NCI-H510A treated with DMSO at 0.1 percent for 48 hours (cell line): ENCODE measurements at places on chromosomes 16 and 17.

- no peak for DNase-seq
Observed at GRCh38 chr16:89094252-89094879, 714 bp downstream of the ACSF3 start.

GRCh38 chr17:14815079-14815478, 450.0 kb downstream of the PMP22 start:
- DNase-seq, result no peak

DNA sequence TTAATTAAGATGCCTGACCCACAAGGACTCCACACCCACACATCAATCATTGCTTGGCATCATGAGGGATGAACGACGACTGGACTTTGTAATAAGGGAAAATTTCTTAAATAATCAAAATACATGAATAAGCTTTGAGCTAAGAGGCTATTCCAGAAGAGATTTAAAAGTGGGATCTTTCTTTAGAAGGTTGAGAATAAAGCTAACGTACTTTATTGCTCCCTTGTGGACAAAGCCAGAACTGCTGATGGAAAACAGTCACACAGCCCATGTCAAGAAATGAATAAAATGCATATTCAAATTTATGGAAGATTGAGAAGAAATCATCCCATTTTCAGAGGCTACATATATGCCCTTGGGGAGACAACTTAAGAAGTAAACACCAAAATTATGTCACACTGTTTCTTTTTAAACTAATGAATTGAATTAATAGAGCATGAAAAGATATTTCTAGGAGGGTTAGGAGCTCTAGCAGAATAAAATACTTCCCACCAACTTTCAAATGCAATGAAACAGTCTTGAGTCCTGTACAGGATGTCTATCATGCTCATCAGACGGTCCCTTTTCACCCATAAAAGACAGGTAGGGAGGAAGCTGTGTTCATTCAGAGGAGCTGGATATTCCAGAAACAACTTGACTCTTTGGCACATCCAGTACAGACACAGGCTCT, 60.2 kb upstream of the PHOSPHO1 start:
- peak; percentile 54 for DNase-seq

DNA sequence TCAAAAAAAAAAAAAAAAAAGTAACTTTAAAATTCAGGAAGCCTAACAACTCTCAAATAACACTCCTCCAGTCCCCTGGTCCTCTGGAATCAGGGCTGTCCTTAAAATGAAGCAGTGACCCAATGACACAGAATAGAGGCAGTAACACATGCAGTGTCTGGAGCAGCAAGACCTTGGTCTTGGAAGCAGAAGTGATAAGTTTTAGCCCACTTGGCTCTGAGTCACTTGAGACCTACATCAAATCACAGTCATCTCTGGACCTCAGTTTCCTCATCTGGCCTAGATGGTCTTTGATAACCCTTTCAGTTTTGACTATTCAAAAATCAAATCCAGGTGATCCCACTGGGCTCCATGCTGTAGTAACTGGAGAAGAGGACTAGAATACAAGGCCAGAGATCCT, 39.0 kb downstream of the LYRM1 start:
- DNase-seq, result no peak

DNA sequence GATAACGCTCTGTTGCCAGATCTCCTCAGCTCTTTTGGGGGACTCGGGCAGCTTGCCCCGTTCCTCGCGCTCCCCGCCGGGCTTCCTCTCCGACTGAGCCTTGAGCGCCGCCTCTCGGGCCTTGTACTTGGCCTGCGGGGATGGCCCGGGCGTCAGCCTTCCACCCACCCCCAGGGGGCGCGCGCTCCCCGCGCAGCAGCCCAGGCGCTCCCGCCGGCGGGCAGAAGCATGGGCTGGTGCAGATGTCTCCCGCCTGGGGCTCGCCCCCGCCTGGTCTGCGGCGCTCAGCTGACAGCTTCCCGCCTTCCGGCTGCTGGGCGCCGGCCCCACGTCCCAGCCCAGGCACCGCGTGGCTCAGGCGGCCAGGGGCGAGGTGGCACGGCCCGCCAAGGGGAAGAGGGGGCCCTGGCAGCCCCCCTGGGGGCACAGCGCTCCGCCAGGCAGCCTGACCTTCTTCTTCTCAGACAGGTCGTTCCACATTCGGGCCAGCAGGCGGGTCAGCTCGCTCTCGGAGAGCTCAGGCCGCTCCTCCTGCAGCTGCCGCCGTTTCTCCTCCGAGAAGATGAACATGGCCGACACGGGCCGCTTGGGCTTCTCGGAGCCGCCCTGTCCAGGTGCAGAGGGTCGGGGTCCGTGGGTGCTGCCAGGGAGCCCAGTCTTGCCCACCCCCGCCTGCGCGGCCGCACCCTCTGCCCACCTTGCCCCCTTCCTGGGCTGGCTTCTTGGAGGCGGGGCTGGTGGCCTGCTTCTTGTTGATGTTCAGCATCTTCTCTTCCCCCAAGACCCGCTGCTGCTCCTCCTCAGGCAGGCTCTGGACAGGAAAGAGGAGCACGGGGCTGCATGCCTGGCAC, 8.9 kb downstream of the UBTF start:
- peak; percentile 83 for DNase-seq

DNA sequence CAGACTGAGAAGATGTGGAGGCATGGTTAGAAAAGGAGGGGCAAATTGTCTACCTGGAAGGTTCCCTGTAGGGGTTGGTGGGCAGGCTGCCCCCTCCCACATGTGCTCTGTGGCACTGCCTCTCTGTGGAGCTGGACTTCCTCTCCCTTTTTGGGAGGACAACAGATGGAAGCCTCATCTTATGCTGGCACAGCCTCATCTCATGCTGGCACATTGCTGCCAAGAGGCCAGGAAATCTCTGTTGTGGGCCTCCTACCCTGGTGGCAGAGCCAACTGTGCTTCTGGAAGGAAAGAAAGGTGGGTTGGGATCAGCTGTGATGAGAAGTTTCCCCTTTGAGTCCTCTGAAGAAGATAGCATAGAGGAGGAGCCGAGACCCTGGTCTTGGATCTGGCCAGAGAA, 19.7 kb upstream of the BRD7 start:
- no peak for DNase-seq

- DNase-seq, result no peak
Observed at GRCh38 chr17:32256012-32256700, 9.5 kb upstream of the RHBDL3 start.

DNA sequence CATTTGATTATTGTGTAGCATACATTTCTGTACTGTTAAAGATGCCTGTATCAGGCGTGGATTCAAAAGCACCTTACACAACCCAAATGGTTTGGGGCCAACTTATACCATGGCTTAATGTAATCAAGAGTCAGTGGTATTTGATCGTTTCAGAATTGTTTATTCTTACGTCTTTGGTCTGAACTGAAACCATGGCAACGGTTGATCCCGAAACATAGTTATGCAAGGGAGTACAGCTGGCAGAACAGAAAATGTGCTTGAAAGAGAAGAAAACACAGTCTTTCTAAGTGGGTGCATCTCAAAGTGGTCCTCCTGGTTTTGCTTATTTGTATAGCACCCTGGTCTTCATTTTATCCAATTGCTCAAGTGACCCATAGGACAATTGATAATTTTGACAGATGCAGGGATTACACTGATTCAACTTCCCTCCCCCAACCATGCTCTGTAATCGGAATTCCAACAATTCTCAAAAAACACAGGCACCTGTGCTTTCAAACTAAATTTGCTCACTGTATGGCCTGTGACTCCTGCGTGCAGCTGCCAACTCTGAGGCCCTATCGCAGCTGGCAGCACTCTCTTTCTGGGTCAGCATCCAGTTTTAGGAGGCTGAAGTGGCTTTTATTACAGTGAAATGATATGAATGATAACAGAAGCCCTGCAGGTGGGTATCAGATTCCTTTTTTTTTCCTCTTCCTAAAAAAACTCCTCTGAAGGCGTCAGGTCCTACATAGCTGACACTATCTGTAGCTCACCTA, 77.0 kb upstream of the AXIN2 start:
- DNase-seq, result no peak

- DNase-seq, result no peak
Observed at GRCh38 chr16:61131447-61131846, 904.8 kb downstream of the CDH8 start.

DNA sequence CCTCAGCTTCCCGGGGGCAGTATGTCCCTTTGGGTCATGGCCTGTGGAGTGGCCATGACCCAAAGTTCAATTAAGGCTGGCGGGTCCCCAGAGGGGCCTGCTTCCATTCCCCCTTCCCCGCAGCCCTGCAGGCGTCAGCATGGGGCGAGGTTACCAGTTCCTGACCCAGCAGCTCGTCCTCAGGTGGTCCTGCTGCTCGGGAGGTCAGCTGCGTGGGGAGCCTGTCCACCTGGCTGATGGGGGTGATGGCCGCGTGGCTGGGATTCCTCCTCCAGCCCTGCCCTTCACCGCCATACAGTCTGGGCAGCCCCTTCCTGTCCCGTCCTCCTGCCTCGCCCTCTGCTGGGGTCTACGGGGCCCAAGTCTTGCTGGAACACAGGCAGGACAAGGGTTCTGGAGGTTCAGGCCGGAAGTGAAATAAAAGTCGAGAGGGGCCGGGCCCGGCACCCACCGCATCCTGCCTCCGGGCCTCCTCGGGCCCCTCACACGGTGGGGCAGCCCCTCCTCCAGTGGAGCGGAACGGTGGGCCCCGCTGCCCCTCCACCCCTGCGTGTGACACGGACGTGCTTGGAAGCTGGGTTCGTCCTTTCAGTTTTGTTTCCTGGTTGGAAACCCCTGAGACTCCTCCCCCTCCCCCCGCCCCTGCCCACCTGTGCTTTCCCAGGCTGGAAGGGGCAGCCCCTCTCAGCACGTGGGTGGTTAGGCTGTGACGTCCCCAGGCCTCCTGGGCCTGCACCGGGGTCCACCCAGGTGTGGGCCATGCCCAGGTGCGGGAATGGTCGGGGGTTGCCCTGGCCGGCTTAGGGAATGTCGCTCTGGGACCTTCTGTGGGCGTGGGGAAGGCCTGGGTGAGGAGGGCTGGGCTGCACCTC, 6.8 kb downstream of the UBALD2 start:
- no peak for DNase-seq

DNA sequence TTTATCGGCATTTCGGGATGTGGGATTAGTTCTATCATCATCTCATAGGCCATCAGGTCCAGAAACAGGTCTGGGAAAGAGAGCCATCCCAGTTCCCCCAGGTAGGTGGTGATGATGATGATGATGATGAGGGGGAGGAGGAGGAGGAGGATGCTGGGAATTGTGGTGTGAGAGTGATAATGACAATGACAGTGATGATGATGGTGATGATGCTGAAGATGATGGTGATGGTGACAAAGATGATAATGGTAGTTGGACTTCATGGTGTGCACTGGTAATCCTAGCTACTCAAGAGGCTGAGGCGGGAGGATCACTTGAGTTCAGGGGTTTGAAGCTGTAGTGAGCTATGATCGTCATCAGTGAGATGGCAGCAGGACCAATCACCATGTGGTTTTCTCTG, 16.3 kb upstream of the GCSH start:
- DNase-seq, result no peak

- DNase-seq, result no peak
Observed at GRCh38 chr17:29252101-29252791, 5.6 kb downstream of the CRYBA1 start.

GRCh38 chr16:10950393-10950792, 6.0 kb downstream of the CLEC16A start:
- no peak for DNase-seq

DNA sequence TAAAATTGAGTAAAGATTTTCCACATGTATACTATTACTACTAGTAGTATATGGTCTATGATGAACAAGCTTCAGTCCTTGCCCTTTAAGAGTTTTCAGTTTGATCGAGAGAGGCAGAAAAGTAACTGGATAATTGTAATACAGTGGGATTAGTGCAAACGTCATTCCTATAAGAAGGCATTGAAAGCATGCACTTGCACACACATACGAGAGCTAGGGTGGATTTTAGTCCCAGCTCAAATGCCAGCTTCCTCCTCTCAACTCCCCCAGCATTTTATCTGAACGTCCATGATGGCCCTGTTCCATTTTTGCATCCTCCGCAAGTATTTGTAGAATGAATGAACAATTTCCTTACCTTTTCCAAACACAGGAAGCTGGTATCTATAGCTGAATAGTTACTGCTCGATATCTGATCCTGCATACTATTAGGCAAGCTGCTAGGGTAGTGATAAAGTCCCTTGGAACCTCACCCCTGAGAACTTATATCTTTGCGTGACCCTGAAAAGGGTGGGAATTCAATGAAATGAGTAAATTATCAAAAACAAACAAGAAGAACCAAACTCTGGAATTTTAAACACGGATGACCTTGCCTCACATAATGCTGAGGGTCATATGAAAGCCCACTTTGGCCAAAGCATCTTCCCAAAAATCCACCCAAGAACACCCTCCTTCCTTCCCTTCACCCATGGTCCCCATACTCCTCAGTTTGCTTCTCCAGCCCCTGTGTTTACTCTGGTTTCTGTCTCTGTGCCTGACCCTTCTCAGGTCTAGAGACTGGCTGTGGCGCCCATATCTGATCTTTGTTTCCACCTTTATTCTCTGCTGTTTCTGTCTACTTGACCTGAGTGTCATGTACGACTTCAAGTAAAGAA, 60.5 kb downstream of the TMEM100 start:
- no peak for DNase-seq

DNA sequence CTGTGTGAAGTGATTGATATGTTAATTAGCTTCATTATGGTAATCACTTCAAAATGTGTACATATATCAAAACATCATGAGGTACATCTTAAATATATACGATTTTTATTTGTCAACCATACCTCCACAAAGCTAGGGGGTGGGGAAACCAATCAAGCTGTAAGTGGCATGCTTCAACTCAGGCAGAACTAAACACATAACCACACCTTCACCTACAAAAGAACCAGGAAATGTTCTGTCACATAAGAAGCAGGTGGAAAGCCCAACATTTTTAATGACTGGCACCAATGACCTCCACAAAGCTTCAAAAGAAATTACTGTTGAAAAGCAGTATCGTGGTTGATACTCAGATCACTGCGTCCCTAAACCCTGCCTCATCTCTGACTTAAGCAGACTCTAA, 867.7 kb upstream of the EEF2KMT start:
- DNase-seq, result no peak

DNA sequence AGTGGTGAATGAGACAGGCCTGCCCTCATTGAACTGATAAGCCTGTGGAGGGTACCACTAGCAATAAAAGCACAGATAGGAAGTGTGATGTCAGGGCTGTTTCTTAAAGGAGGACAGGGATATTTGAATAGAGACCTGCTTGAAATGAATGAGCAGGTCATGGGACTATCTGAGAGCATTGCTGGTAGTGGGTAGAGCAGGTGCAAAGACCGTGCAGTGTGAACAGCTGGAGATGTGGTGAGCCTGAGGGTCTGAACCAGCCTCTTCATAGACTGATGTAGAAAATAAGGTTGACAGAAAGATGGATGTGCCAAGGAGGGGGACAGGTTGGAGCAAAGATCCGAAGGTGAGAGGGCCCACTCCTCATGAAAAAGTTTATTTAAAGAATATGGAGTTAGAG, 2.4 kb downstream of the NUP93 start:
- no peak for DNase-seq

DNA sequence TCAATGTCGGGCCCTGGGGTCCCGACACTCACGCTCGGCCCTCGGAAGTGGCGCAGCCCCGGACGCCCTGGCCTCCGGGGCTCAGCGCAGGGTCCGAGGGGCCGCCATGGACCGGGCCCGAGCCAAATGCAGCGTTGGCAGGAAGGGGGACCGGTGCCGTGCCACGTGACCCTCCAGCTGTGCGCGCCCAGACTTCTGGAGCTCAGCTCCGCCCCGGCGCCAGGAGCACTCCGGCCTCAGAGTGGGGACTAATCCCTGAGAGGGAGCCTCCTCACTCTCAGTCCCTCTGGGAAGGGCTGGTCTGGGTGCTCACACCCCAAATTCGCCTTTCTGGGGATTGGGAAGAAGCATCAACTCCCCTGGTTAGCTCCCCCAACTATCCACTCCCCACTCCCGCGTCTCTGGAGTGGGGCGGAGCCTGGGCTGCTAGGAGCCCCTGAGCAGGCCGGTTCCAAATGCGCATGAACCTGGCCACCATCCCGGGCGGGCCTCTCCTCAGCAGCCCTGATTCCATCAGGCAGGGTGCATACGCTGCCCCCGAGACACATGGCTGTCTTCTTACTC, at the start of gene B3GNT9:
TSS of gene B3GNT9 (minus strand) at position 166 of the 564 bp plus-strand sequence. CDS start 513 bp downstream, outside the sequence.
- peak; percentile 30 for DNase-seq
